ENCODE measurements at places on chromosomes 3 and 15.

DNA sequence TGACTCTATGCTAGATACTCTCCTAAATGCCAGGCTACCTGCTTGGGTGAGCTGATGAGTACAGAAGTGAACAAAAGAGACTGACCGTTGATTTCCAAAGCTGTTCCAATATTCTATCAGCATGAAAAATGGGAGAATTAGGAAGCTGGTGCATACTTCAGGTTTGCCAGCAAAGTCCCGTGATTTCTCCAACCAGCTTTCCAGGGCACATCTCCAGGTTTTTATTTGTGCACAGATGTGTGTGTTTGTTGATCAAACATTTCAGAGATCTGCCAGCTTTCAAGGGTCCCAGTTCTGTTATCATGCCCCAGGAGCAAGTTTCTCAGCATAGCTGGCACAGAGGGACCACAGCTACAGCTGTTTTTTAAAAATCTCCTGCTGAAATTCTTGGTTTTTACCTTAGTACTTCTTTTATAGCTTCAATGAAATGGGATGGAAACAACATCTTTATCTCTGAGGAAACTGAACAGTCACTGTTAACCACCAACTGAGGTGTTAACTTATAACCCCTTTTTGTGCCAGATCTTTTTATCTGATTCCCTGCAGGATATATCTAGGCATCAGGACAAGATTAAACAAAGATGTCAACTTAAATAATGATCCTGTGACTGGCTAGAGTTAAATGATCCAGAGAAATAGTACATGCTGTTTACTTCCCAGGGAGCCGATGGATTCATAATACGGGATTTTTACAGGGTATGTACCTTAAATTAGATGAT lies 380.8 kb downstream of the GRM7 start:
- DNase-seq, result no peak

- DNase-seq, result no peak
Observed at GRCh38 chr15:47265686-47266085, 451.6 kb upstream of the SEMA6D start.

DNA sequence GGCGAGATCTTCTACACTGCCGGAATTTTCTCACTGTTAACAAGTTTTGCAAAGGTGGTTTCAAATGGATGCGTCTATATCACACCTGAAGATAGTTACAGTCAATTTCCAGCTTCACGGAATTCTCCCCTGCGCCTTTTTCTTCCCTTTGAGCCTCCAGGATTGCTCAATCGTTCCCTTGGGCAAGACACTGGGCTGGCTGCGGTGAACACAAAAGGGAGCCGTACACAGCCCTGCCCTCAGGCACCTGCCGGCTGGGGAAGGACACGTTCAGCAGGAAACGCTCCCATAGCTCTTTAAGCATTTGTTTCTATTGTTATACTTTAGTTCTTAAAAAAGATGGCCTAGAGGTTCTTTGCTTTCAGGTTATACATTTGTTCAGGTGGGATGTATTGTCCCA lies 85.7 kb downstream of the C3orf70 start:
- no peak for DNase-seq

- DNase-seq, result no peak
Observed at GRCh38 chr3:149089395-149089794, 3.1 kb upstream of the HLTF start.

GRCh38 chr15:77624868-77625267 lies 7.8 kb downstream of the LINGO1 start:
- no peak for DNase-seq

GRCh38 chr3:171343693-171344092 lies 116.5 kb downstream of the TNIK start:
- no peak for DNase-seq

- no peak for DNase-seq
Observed at GRCh38 chr3:187960820-187961219, 193.1 kb upstream of the LPP start.

GRCh38 chr3:157070678-157070999 lies 89.3 kb downstream of the CCNL1 start:
- no peak for DNase-seq

DNA sequence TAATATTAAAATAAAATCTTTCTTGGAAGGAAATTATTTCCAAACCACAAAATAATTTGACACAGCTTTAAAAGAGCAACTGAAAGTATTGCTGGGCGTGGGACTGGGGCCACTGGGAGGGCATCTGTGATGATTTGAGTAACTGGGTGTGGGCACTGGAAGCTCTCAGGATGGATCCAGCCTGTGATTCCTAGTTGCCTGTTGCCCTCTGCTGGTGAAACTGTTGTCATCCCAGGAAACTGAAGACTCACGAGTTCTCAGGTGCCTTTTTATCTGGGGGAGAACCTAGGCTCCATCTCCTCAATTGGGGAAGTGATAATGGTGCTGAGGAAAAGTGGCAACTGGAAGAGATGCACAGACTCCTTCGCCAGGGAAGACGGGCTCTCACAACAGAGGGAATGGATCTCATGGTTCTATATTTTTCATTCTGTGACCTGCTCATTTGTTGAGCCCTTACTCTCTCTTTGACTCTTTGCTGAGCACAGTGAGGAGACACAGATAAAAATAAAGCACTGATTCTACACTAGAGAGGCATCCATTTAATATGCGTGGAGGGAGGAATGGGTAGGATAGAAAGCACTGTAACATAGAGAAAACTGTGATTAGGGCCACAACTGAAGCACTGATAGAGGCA lies 61.6 kb downstream of the TPRG1 start:
- DNase-seq, result no peak

GRCh38 chr15:33646744-33647143 lies 321.6 kb upstream of the CHRM5 start:
- no peak for DNase-seq

GRCh38 chr15:70526221-70526973 lies 237.0 kb downstream of the UACA start:
- DNase-seq, result no peak

DNA sequence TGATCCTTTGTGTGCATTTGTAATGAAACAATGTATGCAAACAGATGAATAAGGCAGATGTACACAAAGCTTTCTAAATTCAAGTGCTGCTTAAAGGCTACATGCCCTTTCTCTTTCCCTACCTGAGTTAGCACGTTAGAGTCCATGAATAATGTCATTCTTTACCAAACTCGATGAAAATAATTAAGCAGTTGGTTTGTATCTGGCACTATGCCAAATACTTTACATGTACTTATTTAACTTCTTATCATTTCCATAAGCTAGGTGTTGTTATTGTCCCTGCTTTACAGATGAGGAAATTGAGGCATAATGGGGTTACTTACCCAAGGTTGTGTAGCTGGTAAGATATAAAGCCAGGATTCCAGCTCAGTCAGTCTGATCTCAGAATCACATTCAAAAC lies 2.4 kb downstream of the GPR171 start:
- DNase-seq, result no peak
